Heart right ventricle (tissue), 16 donors: ENCODE measurements at places on chromosomes 16 and 17. TPM values are rescaled to one million over a fixed set of nuclear protein-coding genes. Genes with fewer than 3 reads are reported as not detected.

The PSMC5 gene
- total RNA-seq = 107 TPM

- DNase-seq = no peak
- H3K27me3 ChIP-seq = no peaks in the 10 kb centered on the region
- peaks cover 71% of the 10 kb centered on the region for H3K4me1 ChIP-seq
- H3K27ac ChIP-seq = no peak overlapping the region
- no peak overlapping the region for H3K4me3 ChIP-seq
These were observed 26.1 kb downstream of the XPO6 start for GRCh38 chr16:28185696-28186095.

GRCh38 chr17:1256699-1257098, 13.5 kb upstream of the BHLHA9 start:
- H3K4me1 ChIP-seq = peaks cover 8% of the 10 kb centered on the region
- H3K27me3 ChIP-seq = no peaks in the 10 kb centered on the region
- peak overlapping the region; percentile 44 for H3K27ac ChIP-seq
- no peaks in the 10 kb centered on the region for H3K36me3 ChIP-seq
- no peak for DNase-seq
- H3K4me3 ChIP-seq = no peak overlapping the region

GRCh38 chr16:86221085-86221484, 289.2 kb upstream of the FOXF1 start:
- no peak overlapping the region for H3K27ac ChIP-seq
- peaks cover 45% of the 10 kb centered on the region for H3K27me3 ChIP-seq
- H3K36me3 ChIP-seq = no peaks in the 10 kb centered on the region
- no peaks in the 10 kb centered on the region for H3K4me1 ChIP-seq
- H3K4me3 ChIP-seq = no peak overlapping the region
- no peak for DNase-seq

The NPIPA3 gene
- total RNA-seq = 3.4 TPM

DNA sequence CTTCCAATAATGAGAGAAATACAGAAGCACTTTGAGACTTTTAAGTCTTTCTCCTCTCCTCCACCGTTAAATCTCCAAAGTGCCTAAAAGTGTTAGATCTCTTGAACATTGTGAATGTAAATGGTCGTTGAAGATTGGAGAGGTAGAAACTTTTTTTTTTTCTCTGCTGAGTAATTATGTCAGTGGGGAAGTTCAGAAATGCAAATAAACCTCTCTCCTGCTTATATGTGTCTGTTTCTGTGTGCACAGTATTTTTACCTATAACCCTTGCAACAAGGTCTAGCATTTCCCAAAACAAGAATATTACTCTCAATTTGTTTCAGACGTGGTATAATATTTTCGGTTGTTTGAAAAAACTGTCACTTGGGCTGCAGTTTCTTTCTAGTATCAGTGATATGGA, 833.6 kb upstream of the CDH8 start:
- DNase-seq = no peak
- H3K4me3 ChIP-seq = no peak overlapping the region
- no peak overlapping the region for H3K27ac ChIP-seq
- H3K36me3 ChIP-seq = no peaks in the 10 kb centered on the region
- no peaks in the 10 kb centered on the region for H3K4me1 ChIP-seq
- H3K27me3 ChIP-seq = no peaks in the 10 kb centered on the region

DNA sequence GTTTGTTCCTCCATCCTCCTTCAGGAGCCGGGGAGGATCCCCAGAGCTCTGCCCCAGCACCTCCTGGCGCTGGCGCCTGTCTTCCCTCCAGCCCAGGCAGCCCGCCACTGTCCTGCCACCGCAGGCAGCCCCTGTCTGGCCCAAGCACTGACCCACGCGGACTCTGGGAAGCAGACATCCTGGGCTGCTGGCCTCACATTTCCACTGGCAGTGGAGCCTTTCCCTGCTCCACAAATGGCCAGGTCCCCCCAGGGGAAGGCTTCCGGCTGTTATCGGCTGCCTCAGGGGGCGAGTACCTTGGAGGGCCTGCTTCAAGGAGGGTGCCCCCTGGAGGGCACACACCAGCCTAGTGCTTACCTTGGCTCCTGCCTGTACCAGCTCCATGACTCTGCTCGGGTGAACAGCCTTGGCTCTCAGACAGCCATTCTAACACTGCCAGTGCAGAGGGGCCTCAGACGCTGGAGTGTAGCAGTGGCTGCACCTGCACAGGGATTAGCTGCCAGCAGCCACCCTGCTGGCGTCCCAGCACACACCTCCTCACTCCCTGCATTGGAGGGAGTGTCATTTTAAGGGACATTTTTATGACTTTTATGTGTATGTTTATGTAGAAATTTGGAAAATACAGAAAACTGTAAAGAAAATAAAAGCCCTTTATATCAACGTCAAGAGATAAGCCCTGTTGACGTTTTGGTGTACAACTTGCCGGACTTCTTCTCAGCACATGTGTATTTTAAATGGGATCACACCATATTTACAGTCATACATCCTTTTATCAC, 21.0 kb downstream of the ACE start:
- DNase-seq = no peak
- H3K4me1 ChIP-seq = peaks cover 5% of the 10 kb centered on the region
- no peaks in the 10 kb centered on the region for H3K27me3 ChIP-seq
- no peaks in the 10 kb centered on the region for H3K36me3 ChIP-seq
- no peak overlapping the region for H3K27ac ChIP-seq
